ENCODE measurements at places on chromosomes 16 and 17.

DNA sequence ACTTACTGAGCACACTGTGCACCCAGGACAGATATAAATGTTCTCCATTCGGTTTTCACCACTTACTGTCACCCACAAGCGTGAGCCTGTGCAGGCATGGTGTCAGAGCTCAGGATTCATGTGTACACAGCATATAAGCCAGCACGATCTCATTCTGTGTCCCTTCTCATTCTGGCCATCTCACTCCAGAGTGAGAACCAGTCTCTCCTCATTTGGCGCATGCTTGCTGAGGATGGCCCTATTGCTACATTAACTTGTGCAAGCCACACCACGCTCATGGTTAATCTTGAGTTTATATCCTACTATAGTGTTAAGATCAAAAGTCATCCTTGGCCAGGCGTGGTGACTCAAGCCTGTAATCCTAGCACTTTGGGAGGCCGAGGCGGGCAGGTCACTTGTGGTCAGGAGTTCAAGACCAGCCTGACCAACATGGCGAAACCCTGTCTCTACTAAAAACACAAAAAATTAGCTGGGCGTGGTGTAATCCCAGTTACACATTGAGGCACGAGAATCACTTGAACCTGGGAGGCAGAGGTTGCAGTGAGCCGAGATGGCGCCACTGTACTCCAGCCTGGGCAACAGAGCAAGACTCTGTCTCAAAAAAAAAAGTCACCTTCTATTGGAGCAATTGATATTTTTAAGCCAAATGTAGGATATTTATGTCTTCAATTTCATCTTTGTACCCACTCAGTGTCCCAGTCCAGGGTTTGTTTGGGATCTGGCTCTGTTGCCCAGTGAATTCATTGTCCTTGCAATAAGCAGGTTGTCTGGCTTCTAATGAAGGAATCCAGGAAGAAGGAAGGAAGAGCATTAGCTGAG is 20.9 kb downstream of the SOCS1 start:
- DNase-seq = no peak

DNA sequence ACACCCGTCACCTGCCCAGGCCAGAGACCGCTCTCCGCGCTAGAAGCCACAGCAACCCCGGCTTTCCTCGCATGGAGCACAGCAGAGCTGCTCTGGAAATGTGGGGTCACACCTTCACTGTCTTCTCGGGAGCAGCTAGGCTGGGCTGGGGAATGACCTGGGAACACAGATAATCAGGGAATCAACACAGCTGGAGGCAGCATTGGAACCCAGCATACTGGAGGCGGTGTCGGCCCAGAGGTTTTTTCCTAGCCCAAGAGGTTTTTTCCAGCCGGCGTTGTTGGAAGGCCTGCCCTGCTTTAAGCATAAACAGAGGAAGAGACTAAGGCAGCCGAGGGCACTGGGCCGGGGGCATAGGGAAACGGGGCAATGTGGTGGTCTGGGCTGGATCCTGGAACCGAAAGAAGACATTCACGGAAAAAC is 791 bp upstream of the PLD6 start:
- DNase-seq = no peak

GRCh38 chr16:89861648-89862047 is 11.7 kb upstream of the TCF25 start:
- no peak for DNase-seq

DNA sequence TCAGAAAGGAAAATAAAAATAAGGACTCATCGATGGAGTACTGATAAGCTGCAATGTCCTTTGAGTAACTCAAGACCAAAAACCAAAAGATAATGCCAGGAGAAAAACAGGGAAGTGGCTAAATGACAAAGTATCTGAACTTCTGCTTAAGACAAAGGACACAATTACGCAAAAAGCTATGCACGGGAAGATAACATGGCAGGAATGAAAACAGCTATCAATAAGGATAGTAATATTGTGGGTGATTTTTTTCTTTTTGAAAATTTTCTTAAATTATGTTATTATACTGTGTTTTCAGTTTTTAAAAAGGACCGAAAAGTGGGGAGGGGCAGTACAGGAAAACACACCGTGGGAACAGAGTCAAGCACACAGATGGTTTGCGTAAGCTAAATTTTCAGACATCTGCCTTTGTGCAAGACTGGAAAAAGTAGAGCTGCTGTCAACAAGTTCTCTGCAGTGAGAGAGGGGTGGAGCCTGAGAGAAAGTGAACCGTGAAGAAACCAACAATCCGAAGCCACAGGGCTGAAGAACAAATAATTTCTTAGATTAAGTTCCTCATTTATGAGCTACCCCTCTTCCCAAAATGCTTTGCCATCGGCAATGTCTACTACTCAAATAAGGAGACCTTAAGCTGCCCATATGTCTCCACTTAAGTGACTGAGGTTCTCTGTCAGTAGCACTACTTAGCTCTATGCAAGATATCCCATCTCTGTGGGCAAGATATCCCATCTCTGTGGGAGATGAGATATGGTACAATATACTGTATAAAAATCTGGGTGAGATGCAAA is 99.9 kb upstream of the CORO6 start:
- DNase-seq = no peak

- DNase-seq = no peak
Measured at GRCh38 chr17:4179071-4179470, 36.1 kb downstream of the CYB5D2 start.

GRCh38 chr16:14151256-14152030 is 80.3 kb downstream of the MRTFB start:
- no peak for DNase-seq

DNA sequence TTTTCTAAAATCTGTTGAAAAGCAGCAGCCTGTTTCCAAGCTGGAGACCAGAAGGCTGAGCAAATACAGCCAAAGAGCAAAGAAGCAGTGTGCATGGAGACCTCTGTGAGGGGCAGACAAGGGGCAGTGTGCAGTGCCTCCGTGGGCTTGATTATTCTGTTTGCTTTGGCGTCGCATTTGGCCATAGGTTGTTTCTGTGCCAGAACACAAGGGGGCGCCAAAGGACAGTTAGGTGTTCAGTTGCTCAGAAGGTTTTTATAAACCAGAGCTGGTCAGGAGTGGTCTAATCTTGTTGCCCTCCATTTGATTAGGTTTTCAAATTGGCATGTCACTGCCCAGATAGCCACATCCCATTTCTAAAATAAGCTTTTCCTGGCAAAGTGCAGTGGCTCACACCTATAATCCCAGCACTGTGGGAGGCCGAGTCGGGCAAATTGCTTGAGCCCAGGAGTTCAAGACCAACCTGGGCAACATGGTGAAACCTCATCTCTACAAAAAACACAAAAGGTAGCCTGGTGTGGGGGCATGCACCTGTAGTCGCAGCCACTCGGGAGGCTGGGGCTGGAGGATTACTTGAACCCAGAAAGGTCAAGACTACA is 10.6 kb downstream of the MYH3 start:
- DNase-seq = no peak

- DNase-seq = no peak
Measured at GRCh38 chr17:56031636-56032035, 121.6 kb upstream of the ANKFN1 start.

Measured in nucleus accumbens (tissue), 56 donors.